ENCODE measurements at places on chromosomes 5 and 9.

- DNase-seq, result no peak
Measured at GRCh38 chr9:137276473-137277328, 825 bp upstream of the TOR4A start.

- no peak for DNase-seq
Measured at GRCh38 chr5:51378448-51379330, 4.6 kb upstream of the ISL1 start.

- no peak for DNase-seq
Measured at GRCh38 chr5:2989517-2989916, 238.0 kb upstream of the IRX2 start.

DNA sequence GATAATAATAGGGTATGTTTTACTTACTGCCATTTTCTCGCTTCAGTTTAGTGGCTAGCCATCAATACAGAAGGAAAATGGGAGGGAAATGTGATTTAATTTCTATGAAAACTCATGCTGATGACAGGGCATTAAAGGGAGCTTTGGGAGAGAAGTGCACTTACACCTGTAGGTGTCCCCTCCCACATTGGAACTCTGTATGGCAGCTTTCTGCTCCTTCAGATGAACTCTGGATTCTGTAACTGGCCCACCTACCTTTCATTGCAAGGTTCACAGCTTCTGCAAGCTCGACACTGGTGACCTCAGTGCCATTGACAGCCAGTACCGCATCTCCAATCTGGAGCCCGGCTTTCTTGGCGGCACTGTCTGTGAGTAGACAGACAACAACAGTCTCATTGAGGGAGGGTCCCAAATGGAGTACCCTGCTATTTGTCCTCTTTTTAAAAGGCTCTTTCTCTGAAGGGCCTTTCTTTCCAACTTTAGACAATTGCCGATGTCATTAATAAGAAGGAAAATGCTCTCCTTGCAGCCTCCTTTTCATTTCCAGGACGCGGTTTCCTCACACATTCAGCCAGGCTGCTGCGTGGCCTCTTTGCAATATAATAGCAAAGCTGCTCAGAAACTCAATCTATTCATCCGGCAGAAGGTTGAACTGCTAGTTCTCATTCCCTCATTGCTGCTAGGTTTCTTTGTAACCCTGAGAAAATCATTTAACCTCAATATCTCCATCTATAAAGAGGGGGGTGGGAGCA is 63.6 kb downstream of the NUDT12 start:
- no peak for DNase-seq

DNA sequence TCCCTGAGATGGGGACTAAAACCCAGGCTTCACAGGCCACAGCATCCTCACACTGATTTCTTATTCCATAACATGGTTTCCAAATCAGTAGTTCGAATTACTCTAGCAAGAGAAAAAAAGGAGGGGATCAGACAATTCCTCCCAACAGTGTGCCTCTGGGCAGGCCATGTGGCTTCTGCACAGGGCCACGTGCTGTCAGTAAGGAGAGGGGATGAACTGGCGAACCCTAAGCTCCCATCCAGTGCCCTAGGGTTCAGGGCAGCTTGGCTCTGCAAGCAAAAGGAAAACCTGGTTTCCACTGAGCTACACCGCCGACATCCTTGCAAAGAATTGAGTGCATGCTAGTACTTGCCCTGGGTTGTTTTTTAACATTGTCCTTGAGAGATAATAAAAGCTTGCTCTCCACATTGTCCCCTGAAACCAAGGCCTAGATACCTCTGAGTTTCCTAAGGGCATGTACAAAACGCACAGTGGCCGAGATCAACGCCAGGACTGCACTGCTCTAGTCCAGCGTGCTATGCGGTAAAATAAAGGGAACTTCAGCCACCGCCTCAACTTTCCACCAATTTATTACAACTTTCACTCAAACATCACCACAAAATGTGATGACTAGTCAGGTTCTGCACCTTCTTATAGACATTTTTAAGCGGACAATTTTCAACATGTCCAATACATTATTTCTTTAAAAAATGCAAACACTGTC is 4.5 kb downstream of the CAMSAP1 start:
- DNase-seq, result no peak

- no peak for DNase-seq
Measured at GRCh38 chr5:1498623-1499416, 24.9 kb downstream of the LPCAT1 start.

- no peak for DNase-seq
Measured at GRCh38 chr5:128535251-128535650, 2.8 kb downstream of the FBN2 start.

DNA sequence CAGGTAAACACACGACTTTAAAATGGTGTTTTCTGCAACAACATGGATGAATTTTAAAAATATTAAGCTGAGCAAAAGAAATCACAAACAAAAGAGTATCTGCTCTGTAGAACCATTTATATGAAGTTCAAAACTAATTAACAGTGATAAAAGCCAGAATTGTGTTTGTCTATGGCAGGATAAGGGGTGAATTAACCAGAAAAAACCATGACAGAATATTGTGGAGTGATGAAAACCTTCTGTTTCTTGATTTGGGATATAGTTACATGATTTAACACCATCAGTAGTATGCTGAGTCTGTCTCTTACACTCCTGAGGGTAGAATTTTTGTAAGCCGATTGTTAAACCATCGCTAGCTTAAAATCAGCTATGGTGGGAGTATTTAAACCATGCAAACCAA is 101.7 kb upstream of the ZNF366 start:
- no peak for DNase-seq

DNA sequence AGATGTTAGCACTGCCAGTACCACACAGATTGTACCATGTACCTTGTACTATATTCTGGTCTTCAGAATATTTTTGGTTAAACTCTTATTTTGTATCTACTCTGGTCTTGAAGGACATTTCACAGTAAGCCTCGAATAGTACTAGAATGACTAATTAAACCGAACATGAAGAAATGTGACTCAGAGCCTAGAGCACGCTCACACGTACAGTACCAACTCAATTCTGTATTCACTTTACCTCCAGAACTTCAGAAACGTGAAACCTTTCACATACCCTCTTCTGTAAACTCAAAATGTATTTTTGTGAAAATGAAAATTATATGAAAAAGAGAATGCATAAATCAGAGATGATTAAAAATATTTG is 112.8 kb downstream of the MVB12B start:
- peak; percentile 26 for DNase-seq

DNA sequence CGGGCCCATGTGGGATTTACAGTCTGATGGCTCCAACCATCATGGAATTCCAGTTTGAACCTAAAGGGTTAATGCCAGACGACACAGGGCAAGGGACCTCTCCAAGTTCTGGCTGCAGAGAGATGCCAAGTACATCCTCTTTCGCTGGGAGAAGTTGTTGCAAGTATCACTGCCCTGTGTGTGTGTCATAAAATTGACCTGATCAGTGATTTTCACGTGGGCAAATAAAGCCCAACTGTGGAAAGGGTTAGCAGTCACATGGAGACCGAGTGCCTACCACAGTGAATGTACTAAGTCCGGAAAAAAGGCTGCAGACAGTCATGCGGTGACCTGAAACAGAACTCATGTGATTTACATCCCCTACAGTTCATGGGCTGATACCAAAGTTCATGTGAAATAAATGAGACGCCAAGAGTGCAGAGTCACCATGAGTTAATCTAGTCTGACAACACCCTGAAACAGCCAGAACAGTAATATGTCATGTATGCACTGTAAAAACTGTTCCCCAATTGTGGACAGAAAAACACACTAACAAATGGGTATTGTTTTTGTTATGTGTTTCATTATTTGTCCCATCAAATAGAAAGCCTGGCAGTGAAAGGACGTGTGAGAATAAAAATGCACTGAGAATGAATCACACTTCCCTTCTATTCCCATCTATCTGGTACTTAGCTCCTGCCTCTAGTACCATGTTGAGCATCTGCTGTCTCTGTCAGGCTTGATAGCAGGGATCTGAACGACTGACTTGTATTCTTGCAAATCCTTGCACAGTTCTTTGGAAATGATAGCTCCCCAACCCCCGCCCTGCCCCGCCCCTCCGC is 115.7 kb downstream of the SUSD1 start:
- no peak for DNase-seq

DNA sequence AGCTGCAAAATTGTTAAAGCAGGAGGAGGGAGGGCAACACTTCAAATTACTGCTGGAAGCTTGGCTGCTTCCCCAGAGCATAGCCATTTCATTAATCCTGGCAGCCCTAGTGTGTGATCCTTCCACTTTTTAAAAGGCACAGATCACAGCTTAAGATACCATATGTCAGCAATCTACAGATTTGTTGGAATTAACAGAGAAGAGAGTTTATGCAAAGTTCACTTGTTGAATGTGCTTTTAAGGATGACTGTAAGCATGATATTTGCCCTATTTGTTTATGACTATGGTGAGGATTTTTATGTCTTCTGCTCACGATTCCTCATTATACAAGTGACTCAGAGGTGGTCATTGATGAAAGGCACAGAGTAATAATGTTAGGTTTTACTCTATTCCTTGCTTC is 156.0 kb upstream of the CDKN2B start:
- no peak for DNase-seq

DNA sequence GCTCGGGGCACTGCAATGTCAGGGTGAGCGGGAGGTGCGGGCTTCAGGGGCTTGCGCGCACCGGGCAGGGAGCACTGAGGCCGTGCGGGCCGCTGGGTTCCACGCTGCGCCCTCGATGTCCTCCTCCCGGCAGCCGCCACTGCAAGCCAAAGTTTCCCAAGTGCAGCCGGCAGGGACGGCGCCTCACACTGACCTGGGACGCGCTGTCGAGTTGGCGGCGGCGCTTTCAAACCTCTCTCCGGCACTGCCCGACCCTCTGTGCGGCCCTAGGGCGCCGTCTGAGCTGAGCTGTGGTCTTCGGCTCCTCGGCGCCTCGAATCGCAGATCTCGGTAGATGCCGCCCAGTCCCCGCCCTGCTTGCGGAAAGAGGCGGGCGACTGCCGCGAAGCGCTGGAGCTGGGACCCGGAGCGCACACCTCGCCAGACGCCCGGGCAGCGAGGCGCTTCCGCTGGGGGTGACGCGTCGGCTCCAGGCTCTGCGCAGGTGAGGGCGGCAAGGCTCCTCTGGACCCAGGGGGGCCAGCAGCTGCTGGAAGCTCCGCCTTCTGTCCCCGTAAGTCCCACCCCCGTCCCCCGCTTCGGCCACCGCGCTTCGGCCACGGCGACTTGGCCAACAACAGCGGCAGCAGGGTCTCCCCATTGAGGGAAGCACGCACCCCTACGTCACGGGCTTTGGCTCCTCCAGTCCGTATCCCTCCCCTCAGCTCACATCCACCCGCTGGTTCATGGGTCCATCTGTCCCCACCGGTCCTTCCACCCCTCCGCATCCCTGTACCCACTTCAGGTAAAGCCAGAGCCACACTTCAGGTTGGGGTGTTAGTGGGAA is at the start of gene ANKRD34B:
Gene ANKRD34B (minus strand): TSS at position 320 of the 826 bp plus-strand sequence. CDS start 10,261 bp downstream, outside the sequence.
- DNase-seq, result no peak

- DNase-seq, result no peak
Measured at GRCh38 chr9:95250462-95251221, 66.9 kb downstream of the FANCC start.

GRCh38 chr5:111859031-111859430 is 102.0 kb upstream of the NREP start:
- DNase-seq, result no peak

DNA sequence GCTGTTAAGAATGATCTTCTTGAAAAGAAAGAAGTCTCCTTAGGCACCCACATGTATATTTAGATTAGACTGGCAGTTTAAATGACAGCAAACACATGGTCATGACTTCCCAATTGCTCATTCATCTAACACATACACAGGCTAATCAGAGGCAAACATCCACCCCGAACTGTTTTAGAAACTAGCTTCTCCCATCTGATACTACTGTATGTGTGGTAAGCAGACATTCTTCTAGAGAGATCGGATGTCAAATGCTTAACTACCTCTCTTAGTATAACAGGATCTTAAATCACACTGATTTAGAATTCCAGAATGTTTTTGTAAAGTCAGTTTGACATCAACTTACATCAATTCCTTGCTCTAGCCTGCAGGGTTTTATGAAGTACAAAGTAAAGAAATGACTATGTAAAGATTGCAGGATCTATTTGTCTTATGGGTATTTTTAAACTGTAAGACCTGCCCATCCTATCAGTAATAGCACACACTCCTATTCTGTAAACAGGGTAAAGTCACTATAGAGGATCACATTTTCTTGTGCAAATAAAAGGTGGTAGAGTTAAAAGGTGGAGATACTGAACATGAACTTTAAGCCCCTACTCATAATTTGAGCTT is 239.7 kb downstream of the MLLT3 start:
- DNase-seq, result peak; percentile 8

DNA sequence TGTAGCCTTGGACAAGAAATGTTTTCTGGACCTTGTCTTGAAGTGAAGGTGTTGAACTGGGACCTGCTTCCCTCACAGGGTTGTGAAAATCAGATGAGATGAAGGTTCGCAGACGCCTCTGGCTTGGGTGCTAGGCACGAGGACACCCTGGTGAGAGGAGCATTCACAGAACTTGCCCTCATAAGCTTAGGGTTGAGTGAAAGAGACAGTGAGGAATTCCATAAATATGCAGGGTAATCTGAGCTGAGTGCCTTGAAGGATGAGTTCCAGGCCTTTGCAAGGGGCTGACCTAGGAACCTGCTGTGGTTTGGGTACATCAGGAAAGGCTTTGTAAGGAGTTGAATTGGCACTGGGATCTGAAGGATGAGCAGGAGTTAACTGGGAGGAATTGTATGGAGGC is 75.7 kb upstream of the SAP30L start:
- no peak for DNase-seq

- no peak for DNase-seq
Measured at GRCh38 chr5:96823900-96824380, 16.2 kb upstream of the ERAP1 start.

- peak; percentile 44 for DNase-seq
Measured at GRCh38 chr9:91758491-91758981, 191.5 kb downstream of the ROR2 start.

- DNase-seq, result no peak
Measured at GRCh38 chr5:58932057-58932612, 349.3 kb downstream of the RAB3C start.

- DNase-seq, result no peak
Measured at GRCh38 chr5:3787604-3788003, 192.0 kb downstream of the IRX1 start.

GRCh38 chr9:72441848-72442607 is 77.0 kb upstream of the ZFAND5 start:
- peak; percentile 53 for DNase-seq

DNA sequence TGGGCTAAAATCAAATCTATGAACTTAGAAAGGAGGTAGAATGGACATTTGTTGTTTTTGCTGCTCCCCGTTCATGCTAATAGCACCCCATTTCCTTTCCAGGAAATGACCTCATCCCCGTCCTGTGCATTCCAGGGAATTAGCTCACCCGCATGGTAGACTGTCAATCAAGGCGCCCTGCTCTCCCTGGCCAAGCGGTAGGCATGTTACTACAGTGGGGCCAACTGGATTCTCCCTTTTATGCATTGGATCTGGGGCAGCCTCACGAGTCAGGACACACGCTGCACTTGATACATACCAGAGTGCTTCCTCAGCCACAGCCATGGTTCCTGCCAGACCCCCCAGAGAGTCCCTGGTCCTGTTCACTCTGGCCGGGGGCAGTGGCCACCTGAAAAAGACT is 111.0 kb upstream of the PTCH1 start:
- no peak for DNase-seq

Measured in amniotic stem cell (primary cell).